ENCODE measurements at places on chromosomes 3 and 15.

- H3K27me3 ChIP-seq, result no peaks in the 10 kb centered on the region
- peak overlapping the region; percentile 94 for H3K4me3 ChIP-seq
- no peak for DNase-seq
- peak overlapping the region; percentile 94 for H3K27ac ChIP-seq
Observed at GRCh38 chr15:101652786-101653430, 727 bp upstream of the TM2D3 start.

- H3K27me3 ChIP-seq, result no peaks in the 10 kb centered on the region
- no peak for DNase-seq
- H3K27ac ChIP-seq, result no peak overlapping the region
- H3K36me3 ChIP-seq, result peaks cover 38% of the 10 kb centered on the region
Observed at GRCh38 chr3:45670991-45671390, 18.2 kb upstream of the SACM1L start.

- no peaks in the 10 kb centered on the region for H3K36me3 ChIP-seq
- H3K4me3 ChIP-seq, result no peak overlapping the region
- no peak overlapping the region for H3K27ac ChIP-seq
- no peak for DNase-seq
Observed at GRCh38 chr15:101138913-101139880, 112.7 kb downstream of the CHSY1 start.

- H3K27me3 ChIP-seq, result no peaks in the 10 kb centered on the region
- H3K4me3 ChIP-seq, result no peak overlapping the region
- H3K36me3 ChIP-seq, result no peaks in the 10 kb centered on the region
- DNase-seq, result no peak
- no peaks in the 10 kb centered on the region for H3K4me1 ChIP-seq
Observed at GRCh38 chr3:103388214-103388613, 953.4 kb downstream of the ZPLD1 start.

GRCh38 chr3:18888819-18889218 lies 259.5 kb upstream of the KCNH8 start:
- no peaks in the 10 kb centered on the region for H3K36me3 ChIP-seq
- DNase-seq, result no peak
- no peak overlapping the region for H3K27ac ChIP-seq
- no peaks in the 10 kb centered on the region for H3K27me3 ChIP-seq
- H3K4me3 ChIP-seq, result no peak overlapping the region
- H3K4me1 ChIP-seq, result no peaks in the 10 kb centered on the region

- DNase-seq, result no peak
- peaks cover 35% of the 10 kb centered on the region for H3K4me1 ChIP-seq
- H3K36me3 ChIP-seq, result no peaks in the 10 kb centered on the region
- H3K27me3 ChIP-seq, result no peaks in the 10 kb centered on the region
- no peak overlapping the region for H3K4me3 ChIP-seq
Observed at GRCh38 chr3:182809531-182809930, 16.2 kb downstream of the ATP11B start.

DNA sequence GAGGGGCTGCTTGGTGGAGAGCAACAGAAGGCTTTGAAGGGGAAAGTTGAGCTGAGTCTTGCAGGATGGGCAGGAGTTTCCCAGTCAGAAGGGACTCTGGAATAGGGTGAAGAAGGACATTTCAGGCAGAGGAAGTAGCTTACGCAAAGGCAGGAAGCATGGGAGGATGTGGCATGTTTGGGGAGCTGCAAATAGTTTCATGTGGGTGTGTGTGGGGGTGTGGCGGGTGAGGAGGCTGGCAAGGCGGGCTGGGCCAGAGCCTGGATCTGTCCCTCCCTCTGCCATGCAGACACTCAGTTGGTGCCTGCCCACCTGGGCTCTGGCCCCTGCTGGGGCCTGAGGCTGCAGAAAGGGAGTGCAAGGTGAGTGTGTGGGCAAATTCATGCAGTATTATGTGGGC lies 10.4 kb downstream of the TEX264 start:
- no peaks in the 10 kb centered on the region for H3K27me3 ChIP-seq
- peaks cover 39% of the 10 kb centered on the region for H3K4me1 ChIP-seq
- peak; percentile 23 for DNase-seq
- H3K4me3 ChIP-seq, result no peak overlapping the region
- no peak overlapping the region for H3K27ac ChIP-seq
- peaks cover 18% of the 10 kb centered on the region for H3K36me3 ChIP-seq

DNA sequence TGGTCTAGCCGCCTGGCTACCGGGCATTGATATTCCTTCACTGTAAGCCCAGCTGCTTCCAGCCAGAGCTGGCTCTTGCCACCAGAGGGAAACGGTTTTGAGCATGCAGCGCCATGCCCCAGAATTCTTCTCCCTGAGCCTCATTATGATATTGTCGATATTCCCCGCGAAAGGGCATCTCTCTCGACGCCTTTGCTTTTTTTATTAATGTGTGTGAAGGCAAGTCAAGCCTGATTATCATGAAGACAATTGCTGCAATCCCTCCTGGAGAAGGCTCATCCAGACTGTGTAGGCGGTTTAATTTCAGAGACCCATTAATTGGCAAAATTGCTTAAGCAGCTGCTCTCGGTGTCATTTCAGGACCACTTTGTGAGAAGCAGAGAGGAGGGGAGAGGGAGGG lies 321.2 kb upstream of the TLE3 start:
- no peak for DNase-seq
- H3K4me1 ChIP-seq, result no peaks in the 10 kb centered on the region
- no peak overlapping the region for H3K4me3 ChIP-seq
- H3K27me3 ChIP-seq, result peaks cover 36% of the 10 kb centered on the region
- H3K36me3 ChIP-seq, result no peaks in the 10 kb centered on the region

DNA sequence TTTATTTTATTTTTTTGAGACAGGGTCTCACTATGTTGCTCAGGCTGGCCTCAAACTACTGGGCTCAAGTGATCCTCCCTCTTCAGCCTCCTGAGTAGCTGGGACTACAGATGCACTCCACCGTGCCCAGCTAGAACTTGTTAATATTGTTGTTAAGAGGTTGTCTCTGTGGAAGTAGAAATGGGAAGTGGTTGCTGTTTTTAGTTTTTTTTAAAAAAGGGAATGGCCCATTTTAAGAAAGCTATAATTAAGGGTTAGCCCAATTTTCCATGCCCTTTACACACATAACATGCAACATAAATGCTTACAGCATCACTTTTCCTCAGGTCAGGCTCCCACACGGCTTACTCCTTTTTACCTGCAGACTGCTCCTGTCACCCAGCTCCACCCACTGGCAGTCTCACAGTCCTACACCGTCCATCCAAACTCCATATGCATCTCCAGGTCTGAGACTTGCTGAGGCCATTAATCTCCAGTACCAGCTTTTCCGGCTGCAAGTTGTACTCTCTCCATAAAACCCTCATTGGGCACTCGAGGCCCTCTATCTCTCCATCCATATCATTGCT lies 19.8 kb downstream of the MORC1 start:
- H3K27ac ChIP-seq, result no peak overlapping the region
- no peaks in the 10 kb centered on the region for H3K4me1 ChIP-seq
- no peaks in the 10 kb centered on the region for H3K27me3 ChIP-seq
- H3K36me3 ChIP-seq, result no peaks in the 10 kb centered on the region
- no peak for DNase-seq

GRCh38 chr15:84762840-84763572 lies 14.6 kb downstream of the ZNF592 start:
- peaks cover 64% of the 10 kb centered on the region for H3K4me1 ChIP-seq
- H3K27ac ChIP-seq, result peak overlapping the region; percentile 42
- H3K36me3 ChIP-seq, result peaks cover 15% of the 10 kb centered on the region
- H3K4me3 ChIP-seq, result no peak overlapping the region
- no peak for DNase-seq

All from gastrocnemius medialis (tissue), 4 donors.